ENCODE measurements at places on chromosomes 12 and 14.
A peak's percentile ranks its signal among the peaks of the same experiment; 100 is the strongest.

- peak; percentile 43 for DNase-seq
Measured at GRCh38 chr14:20413744-20414082, 412 bp upstream of the TEP1 start.

DNA sequence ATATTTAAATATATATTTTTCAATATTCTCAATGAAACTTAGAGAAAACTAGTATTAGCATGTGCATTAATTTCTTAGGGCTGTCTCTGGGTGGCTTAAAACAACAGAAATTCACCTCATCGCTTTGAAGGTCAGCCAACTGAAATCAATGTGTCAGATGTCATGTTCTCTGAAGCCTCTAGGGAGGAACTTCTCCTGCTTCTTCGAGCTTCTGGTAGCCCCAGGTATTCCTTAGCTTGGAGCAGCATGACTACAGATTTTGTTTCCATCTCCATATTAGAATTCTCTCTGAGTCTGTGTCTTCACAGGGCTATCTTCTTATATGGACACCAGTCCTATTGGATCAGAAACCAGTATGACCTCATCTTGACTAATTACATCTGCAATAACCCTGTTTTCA is 221.5 kb downstream of the PDZRN4 start:
- no peak for DNase-seq

- DNase-seq, result no peak
Measured at GRCh38 chr14:104229534-104230055, 91.2 kb downstream of the KIF26A start.

DNA sequence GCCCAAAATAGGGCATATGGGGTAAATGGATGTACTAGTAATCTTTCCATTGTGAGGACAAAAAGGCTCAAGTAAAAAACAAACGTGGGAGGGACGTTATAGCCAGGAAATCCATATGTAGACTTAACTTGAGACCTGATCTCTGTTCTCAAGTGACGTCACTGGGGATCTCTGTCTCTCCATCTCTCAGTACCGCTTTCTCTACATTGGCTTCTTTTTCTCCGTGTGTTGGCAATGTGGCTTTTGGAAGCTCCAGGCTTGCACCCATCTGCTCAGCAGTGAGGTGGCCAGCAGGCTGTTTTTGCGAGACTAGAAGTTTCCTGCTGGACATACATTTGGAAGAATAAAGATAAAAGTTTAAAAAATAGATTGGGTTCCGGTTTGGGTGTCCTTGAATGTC is 66.0 kb upstream of the NRXN3 start:
- DNase-seq, result no peak

DNA sequence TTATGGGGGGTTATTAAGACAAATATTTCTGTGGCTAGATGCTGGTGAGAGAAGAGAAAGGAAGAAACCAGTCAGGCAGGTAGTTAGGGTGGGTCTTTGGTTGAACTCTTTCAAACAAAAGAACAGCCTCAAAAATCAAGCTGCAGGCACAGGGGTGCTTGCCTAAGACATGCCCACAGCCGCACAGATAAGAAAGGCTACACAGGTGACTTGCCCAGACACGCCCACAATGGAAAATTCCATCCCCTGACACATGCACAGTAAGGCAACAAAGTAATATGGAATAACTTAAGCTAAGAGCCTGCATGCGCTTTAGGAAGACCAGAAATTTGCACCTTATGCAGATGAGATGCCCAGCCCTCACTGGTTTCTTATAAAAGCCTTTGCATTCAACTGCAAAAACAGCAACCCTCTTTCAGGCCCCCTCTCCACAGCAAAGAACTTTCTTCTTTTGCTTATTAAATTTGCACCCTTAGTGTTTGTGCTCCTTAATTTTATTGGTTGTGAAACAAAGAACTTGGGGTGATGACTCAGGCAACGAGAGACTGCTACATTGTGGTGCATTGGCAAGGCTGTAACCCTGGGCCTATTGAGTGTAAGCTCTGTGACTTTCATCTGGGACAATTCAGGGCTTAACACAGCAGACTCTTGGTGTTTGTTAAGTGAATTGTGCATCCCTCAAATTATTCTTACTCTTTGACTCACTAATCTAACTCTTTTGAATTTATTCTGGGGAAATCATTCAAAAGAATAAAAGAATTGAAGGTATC is 149.4 kb downstream of the RPAP3 start:
- DNase-seq, result no peak

DNA sequence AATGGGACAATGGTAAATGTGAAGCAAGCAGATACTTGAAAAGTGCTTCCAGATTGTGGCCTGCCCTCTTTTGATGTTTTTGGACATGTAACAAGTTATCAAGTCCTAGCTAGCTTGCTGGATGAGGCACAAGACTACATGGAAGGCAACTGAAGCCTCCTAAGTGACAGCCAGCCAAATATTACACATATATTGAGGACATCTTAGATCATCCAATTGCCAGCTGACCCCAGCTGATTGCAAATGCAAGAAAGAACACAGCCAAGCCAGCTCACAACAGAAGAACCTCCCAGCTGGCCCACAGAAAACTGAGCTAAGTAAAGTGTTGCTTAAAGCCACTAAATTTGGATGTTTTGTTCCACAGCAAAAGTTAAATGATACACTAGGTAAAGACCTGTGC is 156.9 kb downstream of the SRGAP1 start:
- no peak for DNase-seq

- DNase-seq, result peak; percentile 58
Measured at GRCh38 chr14:91867316-91867988, at the start of gene TC2N. TSS of gene TC2N (minus strand) at chr14:91867536. CDS start at chr14:91813769, 53,767 bp downstream.

GRCh38 chr14:31303654-31304053 is 96.1 kb upstream of the HECTD1 start:
- no peak for DNase-seq

Measured in CD4-positive, alpha-beta T cell treated with Interleukin-4 for 1 hour (primary cell).